ENCODE measurements at places on chromosomes 3 and 15.

GRCh38 chr3:178140531-178141304, 395.5 kb upstream of the KCNMB2 start:
- DNase-seq: no peak

- DNase-seq: no peak
These were observed 160.5 kb upstream of the ADAMTS9 start for GRCh38 chr3:64848127-64848800.

DNA sequence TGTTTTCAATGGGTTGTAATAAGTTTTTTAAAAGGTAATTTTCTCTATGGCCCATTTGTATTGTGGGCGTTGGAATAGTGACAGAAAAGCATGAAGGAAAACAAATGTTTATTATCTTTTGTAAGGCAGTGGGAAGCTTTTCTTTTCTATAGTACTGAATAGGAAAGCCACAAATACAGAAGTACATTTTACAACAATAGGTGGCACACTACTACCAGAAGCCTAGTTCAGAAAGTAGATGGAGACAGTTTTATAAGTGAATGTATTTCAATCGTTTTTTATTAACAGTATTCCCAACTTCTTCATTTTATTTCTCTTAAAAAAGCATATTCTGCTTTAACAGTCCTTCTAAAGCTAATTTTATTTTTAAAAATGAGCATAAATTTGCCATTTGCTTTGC, 296.7 kb downstream of the PTPRG start:
- DNase-seq: no peak

GRCh38 chr3:4837374-4837930, 141.8 kb upstream of the BHLHE40 start:
- DNase-seq: no peak

DNA sequence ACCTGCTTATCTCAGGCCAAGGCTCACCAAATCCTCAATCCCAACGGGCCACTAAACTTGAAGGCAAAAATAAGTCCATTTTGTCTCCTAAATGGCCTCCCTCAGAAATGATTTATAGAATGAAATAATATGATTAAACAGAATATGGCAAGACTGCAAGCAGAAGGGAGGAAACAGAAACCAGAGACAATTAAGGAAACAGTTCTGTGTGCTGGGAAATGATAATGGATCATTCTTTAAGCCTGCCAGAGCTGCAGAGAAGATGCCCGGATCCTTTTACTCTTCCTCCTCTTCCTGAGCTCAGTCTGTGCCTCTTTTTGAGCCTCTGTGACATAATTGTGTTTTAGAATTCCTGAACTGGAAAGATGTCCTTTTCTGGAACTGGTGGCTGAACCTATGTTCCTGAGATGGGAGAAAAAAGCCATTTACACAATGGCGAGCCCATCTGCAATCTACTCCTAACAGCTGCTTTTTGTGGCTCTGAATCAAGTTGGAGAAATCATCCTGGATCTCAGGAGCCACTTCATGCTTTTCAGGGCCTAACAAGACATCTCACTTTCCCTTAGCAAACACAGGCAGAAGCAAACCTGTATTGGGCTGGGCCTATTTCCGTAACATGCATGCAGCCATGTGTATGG, 2.8 kb upstream of the ABHD2 start:
- DNase-seq: no peak

DNA sequence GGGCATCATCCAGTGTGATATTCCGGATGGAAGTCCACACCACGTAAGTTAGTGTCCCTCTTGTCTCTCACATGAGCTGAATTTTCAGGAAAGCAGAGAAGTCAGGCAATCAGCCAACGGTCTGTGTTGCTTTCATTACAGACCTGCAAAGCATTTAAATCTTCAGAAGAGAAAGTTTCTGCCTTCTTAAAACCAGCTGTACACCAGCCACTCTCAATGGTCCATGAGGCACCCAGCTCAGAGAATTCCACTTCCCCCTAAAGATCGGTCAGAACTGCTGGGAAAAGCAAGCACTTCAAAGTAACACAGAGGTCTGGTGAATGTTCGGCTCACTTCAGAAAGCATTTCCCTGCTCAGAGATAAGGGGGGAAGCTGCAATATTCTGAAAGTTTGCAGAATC, 903.7 kb downstream of the EPHA3 start:
- no peak for DNase-seq

GRCh38 chr3:56700151-56700550, 17.1 kb upstream of the TASOR start:
- no peak for DNase-seq

DNA sequence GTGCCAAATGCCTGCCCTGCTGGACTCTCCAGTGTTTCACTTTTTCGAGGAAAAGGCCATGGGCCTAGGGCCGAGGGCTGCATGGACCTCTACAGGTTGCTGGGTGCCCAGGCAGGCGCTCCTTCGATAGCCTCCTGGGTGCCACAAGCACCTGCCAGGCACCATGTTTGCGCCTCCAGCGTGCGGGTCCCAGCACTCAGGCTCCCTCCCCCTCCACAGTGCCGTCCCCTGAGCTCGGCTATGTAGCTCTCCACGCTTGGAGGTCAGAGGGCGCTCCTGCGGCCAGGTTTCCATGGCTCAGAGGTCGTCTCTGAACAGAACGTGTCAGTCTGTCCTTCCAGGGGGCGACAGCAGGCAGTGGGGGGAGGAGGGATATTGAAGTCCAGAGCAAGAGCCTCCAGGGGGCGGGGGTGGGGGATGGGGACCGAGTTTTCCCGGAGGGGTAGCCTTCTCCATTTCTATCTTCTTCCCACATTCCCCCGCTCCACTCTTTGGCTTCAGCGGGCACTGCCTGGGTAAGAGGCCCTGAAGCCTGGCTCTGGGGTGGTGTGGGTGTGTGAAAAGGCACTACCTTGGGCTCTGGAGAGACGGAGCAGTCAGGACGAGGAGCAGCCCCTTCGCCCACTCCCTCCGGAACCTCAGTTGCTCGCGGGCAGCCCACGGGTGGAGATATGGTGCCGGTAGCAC, 3.6 kb downstream of the ONECUT1 start:
- DNase-seq: no peak

DNA sequence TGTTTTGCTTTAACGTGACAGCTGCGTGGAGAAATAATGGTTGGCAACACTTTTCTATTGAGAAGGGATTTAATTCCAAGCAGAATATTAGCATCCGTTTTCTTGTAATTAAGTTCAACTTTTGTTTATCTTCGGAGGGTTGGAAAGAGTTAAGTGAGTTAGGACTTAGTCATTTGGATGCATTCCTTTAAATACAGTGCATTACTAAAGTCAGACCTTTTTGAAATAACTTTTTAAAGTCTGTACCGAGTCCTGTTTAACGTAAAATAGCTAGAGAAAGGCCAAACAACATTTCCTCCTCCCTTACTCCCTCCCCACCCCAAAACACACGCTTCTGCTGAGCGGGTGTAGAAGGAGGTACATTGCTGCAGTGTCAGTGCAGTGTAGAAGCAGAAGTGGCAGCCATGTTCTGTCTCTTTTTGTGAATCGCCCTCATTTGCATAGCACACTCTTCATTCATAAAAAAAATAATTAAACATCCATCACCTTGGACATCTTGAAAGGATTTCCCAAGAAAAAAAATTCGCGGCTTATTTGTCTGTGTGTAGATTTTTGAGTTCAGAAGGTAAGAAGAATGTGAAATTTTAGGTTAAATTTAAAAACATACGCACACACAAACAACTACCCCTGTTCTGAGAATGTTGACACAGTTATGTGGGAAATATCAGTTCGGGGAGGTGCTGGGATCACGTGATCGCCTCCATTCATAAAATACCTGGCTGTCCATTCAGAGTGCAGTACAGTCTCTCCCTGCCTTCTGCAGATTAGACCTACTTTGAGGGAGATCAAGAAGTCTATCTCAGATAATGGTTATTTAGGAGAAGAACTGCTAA, 1.6 kb downstream of the SPRED1 start:
- DNase-seq: no peak

- DNase-seq: peak; percentile 53
These were observed at the start of gene MAP6D1 for GRCh38 chr3:183825456-183826161. Gene MAP6D1, minus strand, starts transcription at chr3:183825577. Its CDS starts 30 bp downstream, at chr3:183825547.

DNA sequence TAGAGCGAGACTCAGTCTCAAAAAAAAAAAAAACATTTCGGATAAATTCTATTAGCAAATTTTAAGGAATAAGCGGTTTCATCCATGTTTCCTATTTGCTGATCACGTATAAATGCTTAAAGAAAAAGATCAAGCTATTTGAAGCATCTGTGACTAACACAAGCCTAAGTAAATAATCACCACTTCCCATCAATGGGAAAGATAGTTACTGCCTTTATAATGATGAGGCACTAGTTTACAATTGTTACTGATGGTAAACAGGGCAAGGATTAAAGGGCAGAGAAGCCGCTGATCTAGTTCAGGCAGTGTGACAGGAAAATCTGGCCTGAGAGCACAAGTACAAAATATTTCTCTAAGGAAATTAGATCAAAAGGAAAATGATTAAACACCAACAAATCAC, 13.7 kb downstream of the CLPX start:
- no peak for DNase-seq

DNA sequence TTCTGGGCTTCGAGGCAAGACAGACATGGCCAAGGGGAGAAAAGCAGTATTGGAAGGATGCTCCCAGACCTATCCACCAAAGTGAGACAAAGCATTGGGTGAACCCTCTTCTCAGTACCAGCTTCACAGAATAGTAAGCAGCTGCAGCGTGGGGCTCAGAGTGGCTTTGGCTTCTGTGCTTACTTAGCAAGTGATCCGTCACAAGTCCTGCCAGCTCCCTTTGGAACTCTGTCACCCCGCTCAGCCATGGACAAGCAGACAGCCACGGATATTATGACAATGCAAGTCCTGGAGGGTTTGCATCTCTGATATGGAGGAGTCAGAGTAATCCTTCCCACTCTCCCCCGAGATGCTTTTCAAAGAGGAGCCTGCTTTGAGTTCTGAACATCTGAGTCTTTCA, 90.8 kb downstream of the SLCO3A1 start:
- DNase-seq: no peak

DNA sequence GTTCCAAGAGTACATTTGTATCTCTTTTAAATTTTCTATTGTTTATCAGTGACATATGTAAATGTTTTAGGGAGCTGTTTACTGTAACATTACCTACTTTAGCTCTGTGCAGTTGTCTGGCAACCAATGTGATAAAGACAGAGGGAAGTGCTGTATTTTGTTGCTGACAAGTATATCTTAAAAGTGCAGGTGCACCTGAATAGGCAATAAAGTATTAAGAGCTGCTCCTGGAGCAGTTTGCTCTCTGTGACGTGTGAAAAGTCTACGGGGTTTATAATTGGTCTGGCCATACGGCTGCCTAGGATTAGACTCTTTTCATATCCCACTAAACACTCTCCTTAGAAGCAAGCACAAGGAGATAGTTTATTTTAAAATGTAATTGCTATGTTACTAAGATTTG, 178.3 kb downstream of the IGF1R start:
- no peak for DNase-seq

DNA sequence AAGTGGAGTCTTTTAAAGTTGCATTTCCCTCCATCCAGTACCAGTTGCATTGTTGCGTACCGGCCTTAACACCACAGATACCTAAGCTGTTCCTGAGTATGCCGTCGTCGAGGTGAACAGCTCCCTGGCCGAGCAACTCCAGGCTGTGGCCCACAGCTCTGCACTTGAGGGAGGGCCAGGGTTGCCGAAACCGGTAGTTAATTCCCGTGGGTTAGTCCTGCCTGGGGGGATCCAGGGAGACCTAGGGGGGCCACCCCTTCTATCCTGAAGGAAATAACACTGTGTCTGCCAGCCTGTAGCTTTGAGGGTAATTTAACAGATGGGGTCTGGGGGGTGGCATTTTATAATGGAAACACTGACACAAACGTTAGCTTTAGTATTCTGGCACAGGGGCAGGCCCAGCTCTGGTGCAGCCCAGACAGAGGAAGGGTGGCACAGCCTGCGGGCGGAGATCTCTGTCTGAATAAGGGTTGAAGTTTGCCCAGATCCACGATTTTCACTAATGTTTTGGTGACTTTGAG, 60.8 kb downstream of the RGMA start:
- DNase-seq: no peak

- no peak for DNase-seq
These were observed 249.9 kb downstream of the CACNA2D3 start for GRCh38 chr3:54372232-54372631.

DNA sequence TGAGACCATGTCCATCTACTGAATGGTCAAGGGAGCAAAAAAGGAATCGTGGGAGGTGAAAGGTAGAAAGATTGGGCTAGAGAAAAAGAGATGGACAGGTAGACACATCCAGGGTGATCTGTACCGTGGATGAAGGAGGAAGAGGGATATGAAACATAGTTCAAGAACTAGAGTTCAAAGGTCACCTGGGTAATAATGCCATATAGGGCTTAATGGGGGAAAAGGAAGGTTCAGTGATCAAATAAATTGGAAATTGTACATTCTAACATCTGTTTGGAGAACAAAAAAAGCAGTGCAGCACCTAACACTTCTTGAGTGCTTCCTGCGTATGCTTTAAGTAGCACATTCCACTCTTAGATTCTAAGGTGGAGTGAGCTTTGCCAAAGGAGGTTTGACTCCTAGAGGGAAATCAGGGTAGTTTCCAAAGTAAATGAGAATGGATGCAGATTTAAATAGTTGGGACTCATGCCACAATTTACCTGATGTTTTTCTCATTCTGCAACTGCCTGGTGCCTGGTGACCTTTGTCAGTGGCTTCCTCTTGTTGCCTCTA, 46.6 kb downstream of the MITF start:
- DNase-seq: no peak

DNA sequence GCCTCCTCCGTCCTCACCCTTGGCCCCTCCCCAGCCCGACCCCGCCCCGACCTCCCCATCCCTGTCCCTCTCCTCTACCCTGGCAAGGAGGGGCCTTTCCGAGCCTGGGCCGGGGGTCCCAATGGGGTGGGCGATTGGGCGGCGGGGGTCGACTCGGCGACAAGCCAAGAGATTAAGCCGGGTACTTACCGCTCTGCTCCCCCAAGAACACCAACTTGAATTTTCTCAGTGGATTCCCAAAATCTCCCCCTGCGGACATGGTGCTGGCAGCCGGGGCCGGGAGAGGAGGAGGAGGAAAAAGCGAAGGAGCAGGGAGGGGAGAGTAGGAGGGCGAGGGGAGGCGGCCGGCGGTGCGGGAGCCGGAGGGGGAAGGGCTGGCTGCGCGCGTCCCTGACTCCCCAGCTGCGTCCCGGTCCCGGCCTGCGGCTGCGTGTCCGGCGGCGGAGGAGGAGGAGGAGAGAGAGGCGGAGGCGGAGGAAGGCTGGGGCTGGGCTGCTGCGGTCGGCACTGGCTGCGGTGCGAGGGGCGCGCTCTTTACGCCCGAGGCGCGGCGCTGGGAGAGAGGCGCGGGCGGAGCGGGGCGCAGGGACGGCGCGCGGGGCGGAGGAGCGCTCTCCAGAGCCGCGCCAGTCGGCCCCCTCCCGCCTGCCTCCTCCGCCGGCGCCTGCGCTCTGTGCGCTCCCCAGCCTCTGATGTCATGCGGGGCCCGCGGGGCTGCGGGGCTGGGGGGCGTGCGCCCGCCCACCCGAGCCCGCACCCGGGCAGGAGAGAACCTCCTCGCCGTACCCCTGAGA, at the start of gene RAB6B:
RAB6B (minus strand) TSS at position 675 of the 794 bp plus-strand sequence; CDS start at position 259, 416 bp downstream.
- peak; percentile 90 for DNase-seq

- peak; percentile 82 for DNase-seq
These were observed 32.2 kb downstream of the CRTAP start for GRCh38 chr3:33145901-33146580.

DNA sequence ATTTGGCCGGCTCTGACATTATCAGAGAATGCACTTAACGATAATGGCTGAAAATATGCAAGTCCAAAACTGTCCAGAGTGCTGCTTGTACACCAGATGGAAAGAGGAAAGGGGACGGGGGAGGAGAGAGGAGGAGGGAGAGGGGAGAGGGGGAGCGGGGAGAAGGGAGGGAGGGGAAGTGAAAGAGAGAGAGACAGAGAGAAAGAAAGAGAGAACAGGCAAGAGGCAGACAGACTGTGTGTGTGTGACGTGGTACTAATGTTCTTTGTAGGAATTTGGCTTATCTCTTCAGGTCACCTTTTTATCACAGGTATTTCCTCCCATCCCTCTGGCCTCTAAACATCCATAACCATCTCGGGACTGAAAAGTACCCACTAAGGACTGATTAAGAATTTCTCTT, 75.1 kb upstream of the LMOD3 start:
- no peak for DNase-seq

All from esophagus muscularis mucosa (tissue), 4 donors.